ENCODE measurements at places on chromosomes 11 and 22.

DNA sequence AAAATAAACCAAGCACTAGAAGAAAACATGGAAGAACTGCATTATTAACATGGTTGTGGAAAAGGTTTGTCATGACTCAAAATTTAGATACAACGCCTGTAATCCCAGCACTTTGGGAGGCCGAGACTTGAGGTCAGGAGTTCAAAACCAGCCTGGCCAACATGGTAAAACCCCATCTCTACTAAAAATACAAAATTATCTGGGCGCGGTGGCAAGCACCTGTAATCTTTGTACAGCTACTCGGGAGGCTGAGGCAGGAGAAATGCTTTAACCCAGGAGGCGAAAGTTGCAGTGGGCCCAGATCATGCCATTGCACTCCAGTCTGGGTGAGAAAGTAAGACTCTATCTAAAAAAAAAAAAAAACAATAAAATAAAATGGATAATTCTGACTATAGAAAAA lies 23.7 kb downstream of the GNB1L start:
- DNase-seq = no peak

DNA sequence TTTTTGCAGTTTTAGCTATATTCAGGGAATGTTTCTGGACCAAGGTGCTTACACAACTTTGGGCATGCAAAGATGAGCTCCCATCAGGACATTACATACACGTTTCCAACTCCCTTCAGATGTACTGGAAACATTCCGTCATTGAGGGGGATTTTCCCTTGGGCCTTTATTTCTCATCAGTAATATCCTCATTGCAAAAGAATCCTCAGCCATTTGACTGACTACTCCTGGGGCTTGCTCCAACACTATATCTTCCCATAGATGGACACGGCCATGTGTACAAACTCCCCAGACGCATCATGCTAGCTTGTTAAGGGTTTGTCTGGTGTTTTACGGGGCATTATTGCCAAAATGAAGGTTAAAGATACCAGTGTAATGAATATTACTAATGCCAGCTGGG lies 59.3 kb upstream of the NUP160 start:
- DNase-seq = no peak

GRCh38 chr11:65063532-65063931 lies 5.2 kb upstream of the NAALADL1 start:
- DNase-seq = no peak

- no peak for DNase-seq
Measured at GRCh38 chr11:104967534-104968354, 630 bp downstream of the CASP4 start.
